ENCODE measurements at places on chromosomes 2 and 18. TPM values are rescaled to one million over a fixed set of nuclear protein-coding genes. Genes with fewer than 3 reads are reported as not detected.

The RAB17 gene
- total RNA-seq = 49.9 TPM

- H3K27ac ChIP-seq = peak overlapping the region; percentile 46
- H3K4me1 ChIP-seq = peaks cover 13% of the 10 kb centered on the region
- H3K36me3 ChIP-seq = peaks cover 10% of the 10 kb centered on the region
Observed at GRCh38 chr2:9406529-9407362, 16.6 kb downstream of the ITGB1BP1 start.

The DCAF17 gene
- total RNA-seq = 25.8 TPM

- no peaks in the 10 kb centered on the region for H3K36me3 ChIP-seq
- peaks cover 2% of the 10 kb centered on the region for H3K4me1 ChIP-seq
- DNase-seq = no peak
- no peak overlapping the region for H3K4me3 ChIP-seq
- no peak overlapping the region for H3K27ac ChIP-seq
Observed at GRCh38 chr18:40863801-40864200, 1091.2 kb upstream of the PIK3C3 start.

GRCh38 chr18:3328532-3328931 is 66.6 kb downstream of the MYL12B start:
- no peak for DNase-seq
- H3K27me3 ChIP-seq = no peaks in the 10 kb centered on the region
- no peaks in the 10 kb centered on the region for H3K36me3 ChIP-seq
- no peak overlapping the region for H3K27ac ChIP-seq

DNA sequence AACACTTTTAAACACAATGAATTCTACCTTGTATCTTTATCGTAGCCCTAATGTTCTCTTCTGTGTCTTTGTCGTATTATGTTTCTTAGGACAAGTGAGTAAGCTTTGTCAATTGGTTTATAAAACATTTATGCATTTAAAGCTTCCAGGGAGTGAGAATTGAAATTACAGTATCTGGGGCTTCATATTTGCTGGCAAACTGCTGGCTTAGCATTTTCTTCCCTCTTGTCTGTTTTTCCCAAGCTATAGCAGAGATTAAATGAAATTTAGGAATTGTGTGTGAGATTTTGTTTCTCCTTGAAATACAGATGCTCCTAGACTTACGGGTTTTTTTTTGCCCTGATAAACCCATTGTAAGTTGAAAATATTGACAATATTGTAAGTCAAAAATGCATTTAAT is 73.3 kb downstream of the FMNL2 start:
- no peak overlapping the region for H3K4me3 ChIP-seq
- no peak for DNase-seq
- H3K27me3 ChIP-seq = no peaks in the 10 kb centered on the region
- H3K36me3 ChIP-seq = no peaks in the 10 kb centered on the region
- no peak overlapping the region for H3K27ac ChIP-seq

The ARMC9 gene
- total RNA-seq = 41.3 TPM

DNA sequence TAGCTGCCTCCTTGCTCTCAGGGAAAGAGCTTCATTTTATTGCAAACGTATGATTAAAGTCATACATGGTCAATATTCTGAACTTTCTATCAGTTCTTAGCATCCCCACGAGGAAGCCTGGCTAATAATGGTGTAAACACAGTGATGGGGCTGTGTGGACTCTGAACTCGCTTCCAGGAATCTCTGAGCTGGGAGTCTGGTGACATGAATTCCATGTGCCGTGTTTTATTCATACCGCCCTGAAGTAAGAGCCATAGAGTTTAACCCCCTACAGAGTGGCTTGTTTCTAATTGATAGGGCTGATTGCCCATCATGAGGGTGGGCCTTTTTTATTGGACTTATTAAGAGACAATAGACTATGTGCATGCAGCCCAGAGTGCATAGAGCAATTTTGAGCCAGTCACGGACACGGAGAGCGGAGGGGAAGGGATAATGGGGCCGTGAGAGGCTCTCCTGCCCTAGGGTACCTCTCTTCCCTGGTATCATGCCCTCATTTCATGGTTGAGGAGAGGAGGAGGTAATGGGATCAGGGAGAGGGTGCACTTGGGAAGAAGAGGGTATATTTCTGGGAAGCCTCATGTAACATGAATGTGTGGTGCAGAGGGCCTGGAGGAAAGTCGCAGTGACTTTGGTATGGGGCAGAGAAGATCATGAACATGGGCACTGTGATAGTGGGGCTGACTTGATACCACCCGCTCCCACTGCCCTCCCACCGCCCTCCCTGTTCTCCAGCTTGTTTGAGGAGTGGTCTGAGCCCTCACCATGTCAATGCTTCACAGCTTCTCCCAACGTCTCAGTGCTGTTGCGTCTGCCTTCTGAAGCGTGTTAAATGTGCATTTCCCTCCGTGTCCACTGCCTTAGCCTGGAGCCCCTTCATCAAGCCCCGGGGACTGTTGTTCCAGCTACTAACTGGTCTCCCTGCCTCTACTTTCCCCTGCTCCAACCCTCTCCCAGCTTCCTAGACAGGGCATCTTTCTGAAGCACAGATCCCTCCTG is 73.2 kb downstream of the IL1R2 start:
- H3K27ac ChIP-seq = peak overlapping the region; percentile 59
- no peak for DNase-seq
- peaks cover 13% of the 10 kb centered on the region for H3K27me3 ChIP-seq
- H3K4me1 ChIP-seq = peaks cover 25% of the 10 kb centered on the region
- no peak overlapping the region for H3K4me3 ChIP-seq
- no peaks in the 10 kb centered on the region for H3K36me3 ChIP-seq

The GDF7 gene
- total RNA-seq = 0.17 TPM

DNA sequence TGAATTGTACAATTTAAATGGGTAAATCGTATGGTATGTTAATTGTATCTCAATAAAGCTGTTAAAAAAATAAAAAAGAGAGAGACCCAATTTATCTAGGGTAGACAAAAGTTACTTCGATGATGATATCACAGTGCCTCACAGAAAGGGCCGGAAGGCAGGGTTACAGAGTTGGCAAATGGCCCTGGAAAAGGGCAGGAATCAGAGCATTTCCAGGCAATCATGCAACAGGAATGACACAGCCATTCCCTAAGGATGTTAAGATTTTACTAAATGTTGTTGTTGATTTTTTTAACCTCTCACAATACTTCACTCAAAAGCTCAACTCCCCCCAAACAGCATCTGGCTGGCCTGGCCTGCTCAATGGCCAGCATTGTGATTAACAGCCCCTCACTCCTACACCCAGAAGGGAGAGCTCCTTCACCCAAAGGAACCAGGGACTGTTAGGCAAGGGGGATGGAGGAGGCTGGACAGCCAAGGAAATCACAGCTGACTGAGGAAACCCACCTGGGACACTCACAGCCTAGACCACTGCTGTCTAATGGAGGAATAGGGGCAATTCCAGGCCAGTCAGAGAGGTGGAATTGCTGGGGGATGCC is 7.7 kb upstream of the SP100 start:
- H3K36me3 ChIP-seq = no peaks in the 10 kb centered on the region
- peaks cover 1% of the 10 kb centered on the region for H3K4me1 ChIP-seq
- H3K27me3 ChIP-seq = peaks cover 52% of the 10 kb centered on the region
- no peak for DNase-seq
- H3K4me3 ChIP-seq = no peak overlapping the region
- no peak overlapping the region for H3K27ac ChIP-seq

DNA sequence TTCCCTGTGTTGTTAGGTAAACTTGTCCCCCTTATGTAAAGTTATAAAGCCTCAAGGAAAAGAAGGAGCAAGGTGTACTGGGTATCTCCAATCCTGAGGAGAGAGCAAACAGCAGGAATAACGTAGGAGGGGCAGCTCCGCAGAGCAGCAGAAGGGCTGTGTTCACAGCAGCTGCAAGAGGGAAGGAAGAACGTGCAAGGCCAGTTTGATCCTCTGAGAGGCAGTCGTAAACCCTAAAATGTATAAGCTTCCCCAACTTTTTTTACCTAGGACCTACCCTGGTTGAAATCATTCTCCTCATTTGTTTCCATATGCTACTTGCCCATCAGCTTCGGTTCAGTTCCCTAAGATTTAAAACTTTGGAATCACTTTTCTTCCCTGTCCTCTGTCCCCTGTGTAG is 51.9 kb upstream of the MAP3K20 start:
- no peak overlapping the region for H3K4me3 ChIP-seq
- peaks cover 8% of the 10 kb centered on the region for H3K36me3 ChIP-seq
- DNase-seq = no peak
- H3K27ac ChIP-seq = no peak overlapping the region

GRCh38 chr2:60262178-60262577 is 291.3 kb downstream of the BCL11A start:
- no peaks in the 10 kb centered on the region for H3K27me3 ChIP-seq
- H3K4me3 ChIP-seq = no peak overlapping the region
- DNase-seq = no peak
- H3K36me3 ChIP-seq = no peaks in the 10 kb centered on the region
- no peak overlapping the region for H3K27ac ChIP-seq
- H3K4me1 ChIP-seq = no peaks in the 10 kb centered on the region

- DNase-seq = no peak
- no peaks in the 10 kb centered on the region for H3K36me3 ChIP-seq
- H3K4me1 ChIP-seq = no peaks in the 10 kb centered on the region
- peaks cover 60% of the 10 kb centered on the region for H3K27me3 ChIP-seq
Observed at GRCh38 chr2:219031005-219031738, 10.1 kb downstream of the CFAP65 start.

DNA sequence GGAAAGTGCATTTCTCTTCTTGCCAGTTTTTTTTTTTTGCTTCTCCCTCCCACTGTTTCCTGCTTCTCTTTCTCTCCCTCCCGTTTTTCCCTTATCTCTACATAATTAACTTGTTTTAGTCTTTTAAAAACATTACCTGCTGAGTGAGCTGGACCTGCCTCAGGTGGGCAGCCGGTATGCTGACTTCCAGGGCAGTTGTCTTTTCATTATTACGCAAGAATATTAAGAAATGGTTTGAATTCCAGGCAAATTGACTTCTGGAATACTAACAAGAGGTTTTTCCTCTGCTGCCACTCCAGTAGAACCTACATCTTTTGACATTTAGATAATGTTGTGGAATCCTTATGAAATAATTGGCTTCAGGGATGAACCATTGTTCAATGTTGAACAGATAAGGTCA is 161.8 kb downstream of the THSD7B start:
- H3K27ac ChIP-seq = no peak overlapping the region
- peaks cover 2% of the 10 kb centered on the region for H3K4me1 ChIP-seq
- H3K27me3 ChIP-seq = no peaks in the 10 kb centered on the region
- H3K36me3 ChIP-seq = no peaks in the 10 kb centered on the region
- no peak overlapping the region for H3K4me3 ChIP-seq

- DNase-seq = no peak
- H3K4me1 ChIP-seq = peaks cover 3% of the 10 kb centered on the region
- no peak overlapping the region for H3K4me3 ChIP-seq
- H3K36me3 ChIP-seq = no peaks in the 10 kb centered on the region
Observed at GRCh38 chr18:67467188-67467587, 49.3 kb downstream of the DSEL start.

- H3K27me3 ChIP-seq = no peaks in the 10 kb centered on the region
- peaks cover 1% of the 10 kb centered on the region for H3K4me1 ChIP-seq
- no peak overlapping the region for H3K4me3 ChIP-seq
Observed at GRCh38 chr2:150769421-150769820, 282.0 kb upstream of the RND3 start.

DNA sequence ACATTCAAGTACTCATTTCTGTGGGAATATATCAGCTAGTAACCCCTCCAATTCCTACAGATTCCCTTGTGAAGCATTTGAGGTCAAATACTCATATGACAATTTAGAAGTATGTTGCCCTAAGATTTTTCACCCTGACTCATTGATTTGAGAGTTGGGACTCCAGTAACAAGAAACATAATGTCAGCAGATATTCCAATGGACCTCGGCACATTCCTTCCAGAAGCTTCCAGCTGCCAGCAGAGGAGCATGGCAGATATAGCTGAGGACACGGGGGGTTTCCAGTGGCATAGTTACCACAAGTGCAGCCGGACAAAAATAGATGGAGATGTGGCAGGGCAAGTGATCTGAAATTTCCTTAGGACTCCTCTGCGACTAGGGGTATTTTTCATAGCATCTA is 101.9 kb upstream of the ARHGAP28 start:
- DNase-seq = no peak
- H3K27me3 ChIP-seq = peaks cover 3% of the 10 kb centered on the region
- H3K27ac ChIP-seq = no peak overlapping the region
- H3K4me1 ChIP-seq = peaks cover 11% of the 10 kb centered on the region
- no peaks in the 10 kb centered on the region for H3K36me3 ChIP-seq
- no peak overlapping the region for H3K4me3 ChIP-seq

The FBXO36 gene
- total RNA-seq = 3.9 TPM

DNA sequence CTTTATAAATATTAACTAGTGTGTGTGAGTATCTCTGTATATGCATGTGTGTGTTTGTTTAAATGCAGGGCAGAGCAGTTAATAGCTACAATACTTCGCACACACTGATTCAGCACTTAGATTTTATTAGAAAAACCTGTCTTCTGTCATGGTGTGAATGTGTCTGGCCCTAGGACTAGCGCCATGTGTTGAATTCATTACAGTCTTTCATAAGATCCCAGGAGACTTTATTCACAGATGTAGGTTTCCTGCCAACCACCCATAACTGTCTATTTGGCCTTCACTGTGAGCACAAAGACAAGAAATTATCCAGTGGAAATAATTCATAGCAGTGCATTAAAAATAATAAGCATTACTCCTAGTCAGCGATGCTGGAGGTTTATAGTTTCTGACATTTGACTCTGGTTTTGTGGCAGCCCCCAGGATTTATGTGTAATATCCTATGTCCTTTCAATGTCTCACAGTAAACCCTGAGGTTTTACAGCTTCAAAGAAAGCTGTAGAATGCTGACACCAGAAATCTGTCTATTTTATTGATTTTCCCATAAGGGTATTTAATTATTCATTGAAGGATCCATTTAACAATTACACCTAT is 93.9 kb downstream of the ZNF804A start:
- no peak overlapping the region for H3K4me3 ChIP-seq
- no peak overlapping the region for H3K27ac ChIP-seq
- no peak for DNase-seq
- H3K4me1 ChIP-seq = no peaks in the 10 kb centered on the region

GRCh38 chr2:42639340-42640077 is 71.1 kb downstream of the MTA3 start:
- no peak overlapping the region for H3K27ac ChIP-seq
- no peak overlapping the region for H3K4me3 ChIP-seq

DNA sequence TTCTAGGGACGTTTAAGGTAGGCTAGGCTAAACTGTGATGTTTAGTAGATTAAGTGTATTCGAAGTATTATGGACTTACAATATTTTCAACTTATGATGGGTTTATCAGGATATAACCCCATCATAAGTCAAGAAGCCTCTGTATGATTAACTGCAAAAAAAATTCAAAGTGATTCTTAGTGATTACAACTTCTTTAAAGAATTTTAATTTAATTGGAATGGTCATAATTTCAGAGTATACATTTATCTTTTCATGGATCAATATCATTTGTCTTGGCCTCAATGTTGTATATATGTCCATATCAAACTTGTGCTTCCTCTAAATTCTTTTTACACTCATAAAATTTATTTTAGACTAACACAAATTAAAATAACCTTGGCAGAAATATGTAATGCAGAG is 183.3 kb upstream of the LRP1B start:
- no peaks in the 10 kb centered on the region for H3K36me3 ChIP-seq
- no peak overlapping the region for H3K27ac ChIP-seq
- no peak for DNase-seq
- no peaks in the 10 kb centered on the region for H3K4me1 ChIP-seq
- no peak overlapping the region for H3K4me3 ChIP-seq

- H3K27ac ChIP-seq = peak overlapping the region; percentile 97
- H3K36me3 ChIP-seq = peaks cover 5% of the 10 kb centered on the region
- DNase-seq = no peak
- peaks cover 41% of the 10 kb centered on the region for H3K4me1 ChIP-seq
- H3K27me3 ChIP-seq = no peaks in the 10 kb centered on the region
Observed at GRCh38 chr18:28174181-28174905, 2.6 kb downstream of the CDH2 start.

The HOXD8 gene
- total RNA-seq = not detected

The ANKRD36 gene
- total RNA-seq = 46.1 TPM

- no peaks in the 10 kb centered on the region for H3K36me3 ChIP-seq
- no peak within 1 kb of the TSS for H3K27ac ChIP-seq
- H3K4me3 ChIP-seq = no peak within 1 kb of the TSS
- H3K4me1 ChIP-seq = peaks cover 3% of the 10 kb centered on the region
- peaks cover 78% of the 10 kb centered on the region for H3K27me3 ChIP-seq
Observed at GRCh38 chr18:78979730-78980278, at the start of gene SALL3. TSS of gene SALL3 (plus strand) at chr18:78979818. CDS start at chr18:78980275, 457 bp downstream.

The NT5DC4 gene
- not detected for total RNA-seq
